RPMI7951 (cell line): ENCODE measurements at places on chromosomes 12 and 14. TPM values are rescaled to one million over a fixed set of nuclear protein-coding genes. Genes with fewer than 3 reads are reported as not detected.

VSX2 gene
- total RNA-seq: not detected in 2 replicates

SLC17A8 gene
- total RNA-seq: not detected in 2 replicates

CPNE6 gene
- total RNA-seq: not detected in 2 replicates

VRTN gene
- total RNA-seq: not detected in 2 replicates

ABHD12B gene
- total RNA-seq: 0.12 TPM in 1 of 2 replicates, not detected in the other

GUCY2C gene
- not detected in 2 replicates for total RNA-seq

SLC7A7 gene
- total RNA-seq: 2.2 and 2.5 TPM in 2 replicates

KLRG1 gene
- 1.4 and 2.0 TPM in 2 replicates for total RNA-seq

ATXN2 gene
- total RNA-seq: 5.3 and 11.2 TPM in 2 replicates

ADAM20 gene
- total RNA-seq: 0.10 and 0.12 TPM in 2 replicates

SLC6A15 gene
- 0.39 and 0.96 TPM in 2 replicates for total RNA-seq

GLIPR1L1 gene
- not detected in 2 replicates for total RNA-seq

PSME1 gene
- total RNA-seq: 294 and 310 TPM in 2 replicates

WIF1 gene
- not detected in 2 replicates for total RNA-seq

FAM181A gene
- total RNA-seq: not detected in 2 replicates
